ENCODE measurements at places on chromosomes 5 and 9. TPM values are rescaled to one million over a fixed set of nuclear protein-coding genes. Genes with fewer than 3 reads are reported as not detected.

ARL14EPL gene
- total RNA-seq = not detected

PNPLA7 gene
- 1.1 TPM for total RNA-seq

BARHL1 gene
- total RNA-seq = not detected

MUSK gene
- 0.44 TPM for total RNA-seq

SURF4 gene
- total RNA-seq = 449 TPM

ANKRD34B gene
- not detected for total RNA-seq

All from placental pericyte (primary cell).